ENCODE measurements at places on chromosomes 12 and 14. TPM values are rescaled to one million over a fixed set of nuclear protein-coding genes. Genes with fewer than 3 reads are reported as not detected.
A peak's percentile ranks its signal among the peaks of the same experiment; 100 is the strongest.

- DNase-seq, result no peak
Observed at GRCh38 chr12:41162461-41162860, 25.7 kb upstream of the PDZRN4 start.

SMAGP gene
- polyA plus RNA-seq, result 24.6 TPM

GYS2 gene
- polyA plus RNA-seq, result 0.03 TPM

GRCh38 chr14:61780125-61780524 is 17.9 kb downstream of the SNAPC1 start:
- DNase-seq, result no peak

SAMD15 gene
- polyA plus RNA-seq, result not detected

GRCh38 chr12:22048351-22049041 is 2.5 kb downstream of the CMAS start:
- peak; percentile 60 for DNase-seq

AMHR2 gene
- not detected for polyA plus RNA-seq

SMCO2 gene
- polyA plus RNA-seq, result not detected

GRCh38 chr12:107131832-107132616 is 38.7 kb upstream of the CRY1 start:
- DNase-seq, result peak; percentile 68

STYK1 gene
- 6.4 TPM for polyA plus RNA-seq

NPAS3 gene
- polyA plus RNA-seq, result 0.30 TPM

DNA sequence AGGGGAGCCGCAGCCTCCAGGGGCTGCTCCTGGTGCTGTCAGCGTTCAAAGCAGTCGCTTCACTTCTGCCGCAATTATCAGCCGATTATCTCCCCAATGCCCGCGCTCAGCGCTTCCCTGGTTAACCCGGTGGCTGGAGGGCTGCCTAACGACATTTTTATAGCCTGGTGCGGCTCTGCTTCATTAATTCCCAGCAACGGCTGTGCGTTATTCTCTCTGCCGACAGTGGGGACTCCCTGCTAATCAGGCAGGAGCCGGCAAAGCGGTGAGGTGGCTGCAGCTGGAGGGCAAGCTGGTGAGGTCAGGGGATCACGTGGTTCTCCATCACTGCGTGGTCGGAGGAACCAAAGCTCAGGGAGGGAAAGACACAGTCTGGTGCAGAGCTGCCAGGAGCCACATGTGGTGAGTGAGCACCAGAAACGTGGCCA is 62.9 kb downstream of the GLRX5 start:
- DNase-seq, result peak; percentile 2

- DNase-seq, result no peak
Observed at GRCh38 chr12:128314611-128315010, 47.6 kb downstream of the TMEM132C start.
